ENCODE measurements at places on chromosomes 11 and 22.

- peak; percentile 17 for ATAC-seq
These were observed 11.0 kb downstream of the PTPRJ start for GRCh38 chr11:47991266-47991830.

DNA sequence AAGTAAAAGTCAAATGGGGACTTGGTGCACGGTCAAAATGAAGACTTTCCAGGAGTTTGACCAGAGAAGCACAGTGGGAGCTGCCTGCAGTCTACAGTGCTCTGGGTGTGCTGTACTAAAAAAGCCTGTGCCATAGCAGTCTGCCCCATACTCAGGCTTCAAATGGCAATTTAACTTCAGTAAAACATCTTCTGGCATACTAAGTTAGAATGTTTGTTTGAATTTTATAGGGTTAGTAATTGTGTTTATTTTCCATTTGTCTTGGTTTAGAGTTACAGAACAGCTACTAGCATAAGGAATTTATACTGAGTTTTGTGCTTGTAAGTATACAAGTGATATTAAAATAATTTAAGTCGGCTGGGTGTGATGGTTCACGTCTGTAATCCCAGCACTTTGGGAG lies 29.3 kb upstream of the LIPT2 start:
- ATAC-seq: no peak

DNA sequence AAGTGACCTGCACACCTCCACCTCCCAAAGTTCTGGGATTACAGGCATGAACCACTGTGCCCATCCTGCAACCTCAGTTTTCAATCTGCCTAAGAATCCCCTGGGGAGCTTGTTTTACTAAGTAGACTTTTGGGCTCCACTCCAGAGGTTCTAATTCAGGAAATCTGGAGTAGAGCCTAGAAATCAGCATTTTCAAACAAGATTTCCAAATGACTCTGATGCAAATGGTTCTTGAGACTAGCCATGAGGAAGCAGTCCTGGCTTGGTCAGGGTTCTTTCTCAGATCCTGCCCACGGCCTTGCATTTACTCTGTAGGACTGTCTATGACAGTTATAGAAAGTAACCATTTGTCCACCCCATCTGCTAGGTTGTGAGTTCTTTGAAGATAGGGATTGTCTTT lies 1.6 kb upstream of the KCNE3 start:
- no peak for ATAC-seq

- ATAC-seq: peak; percentile 61
These were observed 429 bp downstream of the VEGFB start for GRCh38 chr11:64234647-64235379.

DNA sequence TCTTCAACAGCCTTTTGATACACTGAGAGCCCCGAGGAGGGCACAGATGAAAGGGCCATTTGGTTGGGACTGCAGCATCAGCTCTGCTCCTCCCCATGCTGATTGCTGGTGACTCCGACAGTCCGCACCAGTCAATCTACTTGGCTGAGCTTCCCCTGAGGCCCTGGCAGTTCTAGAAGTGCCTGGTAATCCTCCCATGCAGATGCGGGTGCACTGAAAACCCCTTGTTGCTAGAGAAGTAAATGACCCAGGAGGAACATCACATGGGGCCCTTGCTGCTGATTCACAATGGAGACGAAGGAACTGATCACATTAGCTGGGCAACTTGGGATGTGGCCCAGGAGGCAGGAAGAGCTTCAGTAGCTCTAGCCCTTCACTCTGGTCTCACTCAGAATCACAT lies 35.2 kb upstream of the RIC3 start:
- ATAC-seq: no peak

GRCh38 chr11:115535781-115536180 lies 31.6 kb upstream of the CADM1 start:
- ATAC-seq: no peak

GRCh38 chr11:94678901-94679300 lies 89.3 kb upstream of the AMOTL1 start:
- ATAC-seq: no peak

GRCh38 chr11:35257281-35257680 lies 118.3 kb downstream of the CD44 start:
- ATAC-seq: peak; percentile 90

DNA sequence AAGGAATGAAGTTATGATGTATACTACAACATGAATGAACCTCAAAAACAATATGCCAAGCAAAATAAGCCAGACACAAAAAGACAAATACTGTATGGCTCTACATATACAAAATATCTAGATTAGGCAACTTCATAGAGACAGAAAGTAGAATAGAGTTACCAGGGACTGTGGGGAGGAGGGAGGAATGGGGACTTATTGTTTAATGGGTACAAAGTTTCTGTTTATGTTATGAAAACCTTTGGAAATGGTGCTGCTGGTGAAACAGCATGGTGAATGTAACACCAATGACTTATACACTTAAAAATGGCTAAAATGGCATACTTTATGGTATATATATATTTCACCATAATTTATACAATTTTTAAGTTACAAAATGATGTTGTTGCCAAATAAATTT lies 4.1 kb downstream of the AQP11 start:
- ATAC-seq: no peak

- peak; percentile 28 for ATAC-seq
These were observed 658.9 kb upstream of the CCDC179 start for GRCh38 chr11:23519194-23519593.

Data from activated CD4-positive, CD25-positive, alpha-beta regulatory T cell treated with anti-CD3 and anti-CD28 coated beads, Interleukin-2, amount 50 U/mL, for 24 hours (primary cell).